Smooth muscle cell of the coronary artery (primary cell): ENCODE measurements at places on chromosomes 11 and 22. TPM values are rescaled to one million over a fixed set of nuclear protein-coding genes. Genes with fewer than 3 reads are reported as not detected.

LMNTD2 gene
- total RNA-seq = 0.45 TPM in 1 of 2 replicates, not detected in the other

MUC2 gene
- not detected in 2 replicates for total RNA-seq

KCNA4 gene
- total RNA-seq = under 0.01 and 0.59 TPM in 2 replicates

SMCO4 gene
- total RNA-seq = 7.3 and 15.0 TPM in 2 replicates

MICAL3 gene
- 11.0 and 21.8 TPM in 2 replicates for total RNA-seq

BMAL1 gene
- 10.6 and 17.9 TPM in 2 replicates for total RNA-seq

GSTT2 gene
- 0.23 TPM in 1 of 2 replicates, not detected in the other for total RNA-seq

IL10RA gene
- 0.08 TPM in 1 of 2 replicates, not detected in the other for total RNA-seq

ARVCF gene
- 7.6 and 22.9 TPM in 2 replicates for total RNA-seq

CBY1 gene
- total RNA-seq = 16.1 and 26.8 TPM in 2 replicates

POU2AF3 gene
- not detected in 2 replicates for total RNA-seq

C11orf52 gene
- 0.23 and 0.38 TPM in 2 replicates for total RNA-seq

GLB1L3 gene
- not detected in 2 replicates for total RNA-seq
